NCI-H1694 (cell line): ENCODE measurements at places on chromosomes 16 and 17.

DNA sequence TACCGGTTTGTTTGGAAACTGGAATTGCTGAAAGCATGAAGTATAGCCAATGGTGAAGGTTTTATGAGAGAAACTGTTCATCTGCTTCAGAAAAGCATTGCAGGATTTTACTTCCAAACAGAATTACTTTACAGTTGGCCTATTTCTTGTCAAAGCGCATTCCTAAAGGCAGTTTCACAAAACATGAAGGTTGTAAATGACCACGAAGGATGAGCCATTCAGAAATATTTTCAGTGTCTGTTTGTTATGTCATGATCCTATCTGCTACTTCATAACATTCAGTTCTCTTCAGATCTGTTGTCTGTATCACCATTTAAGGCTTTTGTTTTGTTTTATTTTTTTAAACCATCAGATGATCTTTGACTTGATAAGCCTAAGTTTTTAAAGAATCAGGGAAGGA, 45.7 kb downstream of the AATF start:
- DNase-seq = no peak

DNA sequence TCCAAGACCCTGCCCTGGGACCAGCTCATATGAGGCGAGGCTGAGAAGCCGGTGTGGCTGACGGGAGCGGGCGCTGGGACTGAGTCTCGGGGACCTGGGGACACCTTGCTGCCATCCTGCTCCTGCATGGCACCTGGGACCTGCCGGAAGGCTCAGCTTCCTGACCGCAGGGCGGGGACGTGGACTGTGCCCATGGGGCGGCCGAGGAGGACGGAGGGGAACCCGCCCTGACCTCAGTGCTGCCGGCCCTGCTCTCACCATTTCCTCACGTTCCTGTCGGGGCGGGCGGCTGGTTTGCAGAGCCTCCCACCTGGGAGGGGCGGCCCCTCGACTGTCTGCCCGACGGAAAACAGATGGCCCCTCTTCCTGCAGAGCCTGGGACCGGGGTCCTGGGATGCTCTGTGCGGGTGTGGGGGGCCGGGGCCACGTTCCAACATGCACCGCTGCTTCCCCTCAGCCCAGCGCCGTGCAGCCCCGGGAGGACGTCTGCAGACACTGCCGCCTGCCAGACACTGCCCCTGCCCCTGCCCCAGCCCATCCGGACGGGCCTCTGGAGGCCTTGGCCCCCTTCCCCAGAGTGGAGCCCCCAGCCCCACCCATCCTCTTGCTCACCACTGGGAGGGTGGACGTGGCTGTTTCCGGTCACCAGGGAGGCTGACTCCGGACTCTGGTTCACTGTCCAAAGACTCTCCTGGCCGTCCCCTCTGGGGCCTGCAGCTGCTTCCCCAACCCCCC, 43.9 kb upstream of the SSTR5 start:
- no peak for DNase-seq

GRCh38 chr16:6206080-6206479, 1108.5 kb upstream of the EEF2KMT start:
- no peak for DNase-seq

- DNase-seq = no peak
Observed at GRCh38 chr16:15601212-15601879, 41.6 kb downstream of the MARF1 start.

DNA sequence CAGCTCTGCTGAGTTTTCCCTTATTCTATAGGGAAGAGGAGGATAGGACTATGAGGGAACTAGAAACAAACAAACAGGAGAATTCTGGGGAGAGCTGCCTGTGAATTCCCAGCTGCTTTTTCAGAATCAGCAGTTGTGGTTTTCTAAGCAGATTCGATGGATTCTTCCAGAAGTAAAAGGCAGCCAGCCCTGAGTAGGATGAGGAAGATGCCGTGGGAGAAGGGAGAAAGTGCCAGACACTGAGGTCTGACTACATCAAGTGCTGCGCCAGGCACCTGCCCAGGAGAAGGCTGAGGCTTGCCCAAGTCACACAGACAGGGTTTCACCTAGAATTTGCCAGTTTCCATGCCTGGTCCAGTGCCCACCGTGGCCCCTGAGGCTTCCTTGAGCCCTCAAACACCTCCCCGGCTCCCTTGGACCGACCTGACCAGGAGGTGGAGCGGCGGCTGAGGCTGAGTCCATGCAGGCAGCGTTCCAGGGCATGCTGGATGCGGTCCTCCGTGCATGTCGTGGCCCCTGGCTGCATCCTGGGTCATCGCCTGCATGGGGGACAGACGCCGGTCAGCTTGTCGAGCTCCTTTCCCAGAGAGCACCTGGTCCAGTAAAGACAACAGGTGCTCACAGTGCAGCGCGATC, 43.6 kb upstream of the PIK3R6 start:
- no peak for DNase-seq

DNA sequence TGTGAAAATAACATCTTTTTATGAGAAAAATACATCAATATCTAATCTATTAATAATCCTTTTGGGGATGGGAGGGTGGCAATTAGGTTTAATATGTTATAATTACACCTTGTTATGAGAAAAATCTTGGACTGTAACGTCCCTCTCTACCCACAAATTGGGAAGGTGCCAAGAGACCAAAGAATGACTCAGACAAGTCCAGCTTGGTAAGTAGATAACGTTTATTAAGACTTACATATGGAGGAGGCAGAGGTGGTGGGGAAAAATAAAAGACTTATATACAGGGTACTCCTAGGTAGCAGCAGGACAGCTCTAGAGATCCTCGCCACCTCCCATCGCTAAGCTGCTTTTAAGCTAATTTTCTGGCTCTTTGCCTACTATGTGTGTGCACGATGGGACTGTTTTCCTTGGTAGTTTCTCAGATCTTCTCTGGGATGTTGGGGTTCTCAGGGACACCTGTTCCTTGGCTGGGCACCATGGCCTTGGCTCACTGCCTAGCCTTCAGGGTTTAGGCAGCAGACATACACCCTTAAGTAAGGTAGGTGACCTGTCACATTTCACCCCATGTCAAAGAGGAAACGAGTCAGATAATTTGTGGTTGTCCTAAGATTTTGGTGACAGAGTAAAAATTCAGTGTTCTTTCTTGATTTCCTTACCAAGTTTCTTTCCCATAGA, 31.5 kb downstream of the RBL2 start:
- DNase-seq = no peak

- DNase-seq = no peak
Observed at GRCh38 chr17:44408786-44409185, 19.3 kb upstream of the ITGA2B start.

GRCh38 chr16:13186813-13187212, 285.4 kb downstream of the SHISA9 start:
- DNase-seq = no peak

- DNase-seq = no peak
Observed at GRCh38 chr17:72948115-72948514, 144.4 kb downstream of the SLC39A11 start.

DNA sequence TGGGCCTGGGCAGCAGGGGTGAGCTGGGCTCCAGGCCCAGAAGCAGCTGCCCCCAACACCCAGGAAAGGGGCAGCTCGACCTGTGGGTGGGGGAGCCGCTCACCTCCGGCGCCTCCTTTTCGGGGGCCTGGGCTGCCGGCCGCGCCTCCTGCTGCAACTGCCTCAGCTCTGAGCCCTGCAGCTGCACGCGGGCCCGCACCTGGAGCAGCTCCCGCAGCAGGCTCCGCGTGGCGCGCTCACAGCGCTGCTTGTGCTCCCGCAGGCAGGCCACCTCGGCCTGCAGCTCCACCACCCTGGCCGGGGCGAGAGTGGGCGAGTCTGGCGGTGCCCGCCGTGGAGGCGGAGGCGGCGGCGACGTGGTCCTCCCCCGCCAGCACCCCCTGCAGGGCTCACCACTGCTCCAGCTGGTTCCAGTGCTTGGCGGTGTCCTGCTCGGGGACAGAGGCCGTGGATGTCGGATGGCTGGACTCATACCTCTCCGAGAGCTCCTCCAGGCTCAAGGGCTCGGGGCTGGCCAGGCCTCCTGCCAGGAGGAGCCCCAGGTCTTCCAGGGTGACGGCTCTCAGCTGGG, 868 bp downstream of the CCDC154 start:
- DNase-seq = no peak

GRCh38 chr17:75876190-75876937, 2.0 kb downstream of the TRIM47 start:
- DNase-seq = no peak

DNA sequence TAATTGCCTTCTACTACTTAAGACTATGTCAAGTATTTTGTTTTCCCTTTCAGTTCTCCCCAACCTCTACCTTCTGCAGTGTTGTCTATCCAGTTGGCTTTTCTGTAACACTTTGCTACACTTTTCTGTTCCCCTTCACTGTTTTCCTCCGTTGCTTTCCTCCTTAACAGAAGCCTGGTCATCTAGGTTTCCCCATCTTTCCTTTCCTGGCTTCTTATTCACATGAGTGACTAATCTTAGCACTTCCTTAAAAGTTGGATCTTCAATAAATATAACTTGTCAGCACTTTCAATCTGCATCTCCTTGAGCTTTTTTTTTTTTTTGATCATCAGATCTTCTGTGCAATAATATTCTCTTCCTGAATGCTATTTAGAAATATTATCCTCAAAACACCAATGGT, 2.8 kb upstream of the SLFN11 start:
- no peak for DNase-seq

GRCh38 chr17:9402590-9403199, 172.9 kb downstream of the STX8 start:
- peak; percentile 30 for DNase-seq

DNA sequence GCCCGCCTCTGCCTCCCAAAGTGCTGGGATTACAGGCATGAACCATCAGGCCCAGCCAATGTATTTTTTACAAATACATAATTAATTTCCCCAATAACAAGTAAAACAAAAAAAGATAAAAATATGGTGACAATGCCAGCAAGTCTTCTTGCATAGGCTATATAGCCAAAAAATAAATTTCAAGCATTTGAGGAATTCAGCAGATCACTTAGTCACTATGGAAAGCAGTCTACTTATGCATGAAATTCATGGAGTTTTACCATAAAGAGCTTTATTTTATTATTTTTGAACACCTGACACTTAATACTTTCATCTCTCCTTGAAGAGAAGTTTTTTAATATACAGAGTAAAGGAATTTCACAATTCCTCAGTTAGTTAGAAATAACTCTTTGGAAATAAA, 56.4 kb downstream of the BRIP1 start:
- no peak for DNase-seq

- no peak for DNase-seq
Observed at GRCh38 chr17:74785096-74785980, 9.2 kb upstream of the NAT9 start.

- no peak for DNase-seq
Observed at GRCh38 chr17:63976702-63977101, 4.0 kb upstream of the SCN4A start.

GRCh38 chr16:49488740-49489525, 115.3 kb downstream of the C16orf78 start:
- DNase-seq = no peak

DNA sequence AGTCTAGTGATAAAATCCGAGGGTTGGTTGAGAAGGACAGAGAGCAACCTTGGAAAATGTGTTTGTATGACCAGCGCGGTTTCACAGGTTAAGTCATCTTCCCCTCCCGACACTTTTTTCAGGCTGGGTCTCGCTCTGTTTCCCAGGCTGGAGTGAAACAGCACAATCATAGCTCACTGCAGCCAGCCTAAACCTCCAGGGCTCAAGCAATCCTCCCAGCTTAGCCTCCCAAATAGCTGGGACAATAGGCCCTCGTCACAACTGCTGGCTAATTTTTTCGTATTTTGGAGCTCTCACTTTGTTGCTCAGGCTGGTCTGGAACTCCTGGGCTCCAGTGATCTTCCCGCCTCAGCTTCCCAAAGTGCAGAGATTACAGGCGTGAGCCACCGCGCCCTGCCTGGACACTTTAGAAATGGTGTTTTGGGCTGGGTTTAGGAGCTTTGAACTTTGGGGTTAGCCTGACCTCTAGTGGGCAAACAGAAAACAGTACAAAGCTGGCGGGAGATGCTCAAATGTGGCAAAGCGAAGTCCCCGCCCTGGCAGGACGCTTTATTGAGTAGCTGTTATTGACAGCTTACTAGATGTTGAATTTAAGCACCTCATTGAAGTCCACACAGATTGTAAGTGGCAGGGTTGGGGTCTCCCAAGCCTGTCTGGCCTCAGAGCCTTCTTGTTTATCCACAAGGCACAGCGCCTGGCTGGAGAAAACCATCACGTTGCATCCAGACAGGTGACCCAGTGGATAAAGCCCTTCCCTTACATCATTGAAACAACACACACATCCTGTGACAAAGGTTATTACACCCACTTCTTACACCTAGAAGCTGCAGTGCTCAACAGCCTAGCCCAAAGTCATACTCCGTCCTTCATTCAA, 34.7 kb upstream of the RBBP6 start:
- peak; percentile 43 for DNase-seq

- no peak for DNase-seq
Observed at GRCh38 chr17:45345246-45345553, 28.4 kb upstream of the MAP3K14 start.

DNA sequence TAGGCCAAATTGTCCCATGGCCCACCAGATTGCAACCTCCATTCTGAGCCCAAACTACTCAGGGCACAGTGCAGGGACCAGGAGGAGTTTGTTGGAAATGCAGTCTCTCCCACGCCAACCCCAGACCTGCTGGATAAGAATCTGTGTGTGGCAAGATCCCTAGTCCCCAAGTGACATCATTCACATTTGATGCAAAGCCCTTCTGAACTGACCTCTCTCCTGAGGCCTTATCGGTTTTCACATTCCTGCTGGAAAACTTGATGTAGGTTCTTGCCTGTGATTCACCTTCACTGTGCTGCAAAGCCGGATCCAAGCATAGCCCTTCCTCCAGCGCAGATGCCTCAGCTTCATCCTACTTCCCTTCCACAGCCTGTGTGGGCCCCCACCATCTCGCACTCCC, 6.6 kb upstream of the SHCBP1 start:
- no peak for DNase-seq

DNA sequence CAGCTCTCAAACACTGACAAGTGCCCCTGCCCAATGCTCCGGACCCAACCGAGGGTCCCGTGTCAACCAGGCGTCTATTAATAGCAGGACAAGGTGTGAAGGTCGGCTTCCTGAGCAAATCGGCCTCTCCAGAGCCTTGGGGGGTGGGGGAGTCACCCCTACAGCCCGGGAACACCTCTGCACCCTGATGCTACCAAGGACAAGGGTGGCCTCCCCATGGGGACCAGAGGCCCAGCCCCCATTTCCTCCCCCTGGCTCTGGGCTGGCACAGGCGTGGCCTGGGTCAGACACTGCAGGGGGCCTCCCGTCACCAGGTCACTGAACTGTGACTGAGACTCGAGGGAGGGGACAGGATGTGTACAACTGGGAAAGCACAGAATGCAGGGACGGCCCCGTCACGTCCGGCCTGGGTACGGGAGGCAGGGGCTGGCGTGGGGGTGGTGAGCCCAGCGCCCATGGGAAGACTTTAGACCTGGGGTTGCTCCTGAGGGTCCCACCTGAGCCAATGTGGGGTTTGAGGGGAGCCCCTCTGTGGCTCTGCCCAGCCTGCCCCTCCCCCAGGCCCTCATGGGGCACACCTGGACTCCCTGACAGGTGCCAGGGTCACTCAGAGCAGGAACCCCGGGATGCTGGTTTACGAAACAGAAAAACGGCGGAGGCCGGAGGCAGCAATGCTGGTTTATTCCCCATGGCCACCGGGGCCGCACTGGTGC, 579 bp upstream of the CYBA start:
- no peak for DNase-seq

- DNase-seq = no peak
Observed at GRCh38 chr17:78892936-78893379, 10.0 kb downstream of the CEP295NL start.
